ENCODE measurements at places on chromosomes 3 and 15.
A peak's percentile ranks its signal among the peaks of the same experiment; 100 is the strongest.

GRCh38 chr3:12972781-12973702 is 100.2 kb downstream of the IQSEC1 start:
- DNase-seq, result no peak

GRCh38 chr3:134373271-134374104 is 759 bp downstream of the AMOTL2 start:
- DNase-seq, result no peak

- DNase-seq, result no peak
Measured at GRCh38 chr15:72155003-72155621, 36.9 kb downstream of the SENP8 start.

DNA sequence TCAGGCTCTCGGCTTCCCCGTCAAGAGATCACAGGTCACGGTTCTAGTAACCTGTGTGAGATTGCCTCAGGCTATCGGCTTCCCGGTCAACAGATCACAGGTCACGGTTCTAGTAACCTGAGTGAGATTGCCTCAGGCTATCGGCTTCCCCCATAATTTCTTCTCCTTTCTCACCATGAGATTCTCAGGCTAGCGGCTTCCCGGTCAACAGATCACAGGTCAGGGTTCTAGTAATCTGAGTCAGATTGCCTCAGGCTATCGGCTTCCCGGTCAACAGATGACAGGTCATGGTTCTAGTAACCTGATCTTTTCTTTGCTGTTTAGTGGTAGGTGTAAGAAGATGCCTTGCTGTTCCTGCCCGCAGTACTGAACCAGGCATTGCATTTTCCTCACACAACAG is 418.2 kb upstream of the ZNF717 start:
- DNase-seq, result no peak

DNA sequence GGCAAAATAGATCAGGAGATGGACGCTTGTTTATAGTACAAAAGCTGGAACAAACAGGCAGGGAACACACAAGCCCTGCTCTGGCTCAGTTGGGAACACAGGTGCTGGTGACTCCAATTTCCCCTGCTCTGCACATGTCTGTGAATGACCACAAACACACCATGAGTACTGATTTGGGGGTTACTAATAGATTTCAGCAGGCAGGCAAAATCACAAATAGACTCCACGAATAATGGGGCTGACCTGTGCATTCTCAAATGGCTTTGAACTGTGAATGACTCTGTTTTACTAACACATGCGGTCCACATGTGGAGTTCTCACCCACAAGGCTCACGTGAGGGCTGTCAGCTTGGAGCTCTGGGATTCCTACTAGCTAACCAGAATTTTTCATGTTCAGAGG is 3.9 kb downstream of the RTP3 start:
- DNase-seq, result no peak

DNA sequence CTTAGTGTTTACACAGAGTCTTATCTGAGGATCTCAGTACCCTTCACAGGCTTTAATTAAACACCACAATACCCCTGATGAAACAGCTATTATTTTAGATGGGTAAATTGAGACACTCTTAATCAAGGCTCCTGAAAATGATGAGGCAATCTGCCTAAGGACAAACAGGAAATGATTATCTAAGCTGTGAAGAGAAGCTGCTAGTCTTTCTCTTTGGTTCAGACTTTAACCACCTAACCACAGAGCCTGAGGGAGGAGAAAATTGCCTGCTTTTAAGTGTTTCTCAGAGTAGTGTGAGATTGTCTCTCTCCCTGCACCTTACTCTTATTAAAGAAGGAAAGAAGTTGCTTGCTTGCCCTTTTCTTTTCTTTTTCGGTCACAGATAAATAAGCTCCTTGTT is 364.3 kb upstream of the ADAMTS9 start:
- DNase-seq, result no peak

GRCh38 chr15:41797201-41797944 is 23.1 kb downstream of the MAPKBP1 start:
- DNase-seq, result no peak

DNA sequence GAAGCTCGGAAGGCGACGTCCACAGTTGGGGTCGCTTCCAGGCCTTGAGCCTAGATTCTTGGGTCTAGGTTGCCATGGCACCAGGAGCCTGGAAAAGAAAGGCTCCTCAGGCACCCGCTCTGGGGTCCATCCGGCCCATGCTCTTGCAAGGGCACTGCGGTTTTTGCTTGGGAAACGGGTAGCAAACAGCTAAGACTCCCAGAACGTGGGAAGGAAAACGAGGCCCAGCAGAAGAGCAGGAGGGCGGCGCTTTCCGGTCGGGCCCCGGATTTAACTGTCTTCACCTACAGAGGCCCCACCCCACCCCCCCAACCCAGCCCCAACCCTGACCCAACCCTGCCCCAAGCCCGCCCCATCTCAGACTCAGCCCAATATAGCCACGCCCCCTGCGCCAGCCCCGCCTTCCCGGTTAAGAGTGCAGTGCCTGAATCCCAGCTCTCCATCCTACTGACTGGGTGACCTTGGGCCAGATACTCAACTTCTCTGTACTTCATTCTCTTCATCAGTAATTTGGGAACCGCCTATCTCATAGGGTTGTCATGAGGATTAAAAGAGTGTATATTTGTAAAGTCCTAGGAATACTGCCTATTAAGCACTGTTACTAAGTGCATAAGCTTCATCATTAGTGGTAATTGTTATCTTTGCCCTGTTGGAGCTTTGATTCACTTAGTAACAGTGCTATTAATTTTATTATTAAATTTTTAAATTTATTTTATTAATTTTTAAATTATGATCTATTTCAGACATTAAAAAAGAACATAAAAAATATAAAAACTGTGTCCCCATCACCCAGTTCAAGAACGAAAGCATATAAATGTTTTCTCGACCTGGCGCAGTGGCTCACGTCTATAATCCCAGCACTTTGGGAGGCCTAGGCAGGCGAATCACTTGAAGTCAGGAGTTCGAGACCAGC is 28.4 kb upstream of the SMAD6 start:
- DNase-seq, result no peak

GRCh38 chr3:11507719-11508118 is 136.0 kb downstream of the VGLL4 start:
- DNase-seq, result no peak

DNA sequence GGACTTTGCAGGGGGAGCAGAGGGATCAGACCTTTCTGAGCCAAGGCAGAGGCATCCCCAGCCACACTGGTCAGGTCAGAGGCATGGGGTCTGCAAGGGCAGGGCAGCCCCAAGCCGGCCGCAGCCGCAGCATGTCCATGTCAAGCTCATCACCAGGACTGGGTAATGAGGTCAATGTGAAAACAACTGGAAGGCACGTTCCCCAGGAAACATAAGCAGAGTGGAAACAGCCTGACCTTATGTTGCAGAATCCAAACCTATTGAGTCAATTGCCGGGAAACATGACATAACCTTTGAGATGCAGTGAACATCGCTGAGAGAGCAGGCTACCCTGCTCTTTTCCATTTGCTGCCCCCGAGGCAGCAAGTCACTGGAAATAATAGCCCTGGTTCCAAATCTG is 315.1 kb upstream of the IGF1R start:
- DNase-seq, result no peak

DNA sequence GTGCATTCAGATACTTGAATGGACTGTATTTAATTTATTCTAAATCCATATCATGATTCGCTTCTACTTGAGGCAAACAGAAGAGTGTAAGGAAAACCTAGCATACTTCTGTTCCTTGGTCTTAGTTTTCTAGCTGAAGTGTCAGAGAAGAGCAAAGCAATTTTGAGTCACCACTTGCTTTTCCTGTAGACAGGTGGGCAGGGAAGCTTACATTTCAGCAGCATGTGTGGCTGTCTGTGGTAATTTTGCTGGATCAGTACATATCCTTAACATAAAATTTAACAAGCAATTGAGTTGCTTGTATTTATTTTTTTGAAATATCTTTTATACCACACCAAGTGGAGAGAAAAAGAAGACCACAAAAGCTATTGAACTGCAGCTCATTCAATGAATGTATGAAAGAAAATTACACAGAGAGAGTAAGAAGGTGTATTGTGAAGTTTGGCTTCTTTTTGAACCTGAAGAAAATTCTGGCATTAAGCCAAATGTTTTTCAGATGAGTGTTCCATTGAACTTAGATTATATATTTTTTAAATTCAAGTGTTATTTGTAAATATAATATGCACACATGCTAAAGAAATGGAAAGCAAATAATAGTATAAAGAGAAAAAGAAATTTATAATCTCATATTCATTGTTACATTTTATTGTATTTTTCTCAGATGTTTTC is 747.6 kb downstream of the NAALADL2 start:
- DNase-seq, result no peak

DNA sequence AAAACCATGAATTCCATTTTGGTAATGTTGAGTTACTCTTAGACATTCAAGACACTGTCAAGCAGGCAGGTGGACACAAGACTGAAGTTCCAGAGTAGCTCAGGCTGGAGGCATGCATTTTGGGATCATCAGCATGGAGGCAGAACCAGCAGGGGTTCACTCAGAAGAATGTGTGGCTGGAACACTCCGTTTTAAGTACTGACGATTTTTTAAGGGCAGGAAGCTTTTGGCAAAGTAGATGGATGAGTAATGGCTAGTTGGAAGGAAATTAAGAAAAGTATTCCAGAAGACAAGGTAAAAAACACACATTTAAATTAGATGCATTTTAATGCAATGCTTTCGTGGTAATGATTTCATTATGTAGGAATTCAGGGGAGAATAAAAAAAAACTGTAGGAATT is 420.4 kb downstream of the ROBO2 start:
- no peak for DNase-seq

DNA sequence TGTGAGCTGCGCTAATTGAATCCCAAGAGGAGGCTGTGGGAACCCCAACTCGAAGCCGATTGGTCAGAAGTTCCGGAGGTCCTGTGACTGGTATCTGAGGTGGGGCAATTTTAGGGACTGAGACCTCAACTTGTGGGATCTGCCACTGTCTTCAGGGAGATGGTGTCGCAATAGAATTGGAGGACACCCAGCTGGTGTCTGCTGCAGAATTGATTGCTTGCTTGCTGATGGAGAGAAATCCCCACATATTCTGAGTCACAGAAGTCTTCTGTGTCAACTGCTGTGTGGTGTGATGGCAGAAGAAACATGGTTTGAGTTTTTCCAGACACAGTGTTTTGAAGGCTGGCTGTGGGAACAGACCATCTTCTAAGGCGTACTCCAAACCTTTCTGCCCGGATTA is 99.7 kb upstream of the PLXNA1 start:
- DNase-seq, result no peak

DNA sequence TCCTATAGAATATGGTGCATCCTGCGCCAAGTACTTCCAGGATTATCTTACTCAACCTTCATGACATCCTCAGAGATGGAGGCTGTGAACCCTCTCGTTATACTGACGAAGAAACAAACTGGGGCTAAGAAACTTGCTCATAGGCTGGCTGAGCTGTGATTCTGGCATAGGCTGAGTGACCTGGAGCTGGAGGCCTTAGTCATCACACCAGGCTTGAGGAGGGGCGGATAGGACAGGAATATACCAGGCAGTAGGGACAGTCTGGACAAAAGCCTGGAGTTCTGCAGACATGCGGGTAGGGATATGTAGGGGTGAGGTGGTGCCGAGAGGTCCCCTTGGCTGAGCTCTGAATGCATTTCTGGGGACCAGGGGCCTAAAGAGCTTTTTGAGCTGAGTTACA is 18.1 kb downstream of the HEMK1 start:
- DNase-seq, result no peak

DNA sequence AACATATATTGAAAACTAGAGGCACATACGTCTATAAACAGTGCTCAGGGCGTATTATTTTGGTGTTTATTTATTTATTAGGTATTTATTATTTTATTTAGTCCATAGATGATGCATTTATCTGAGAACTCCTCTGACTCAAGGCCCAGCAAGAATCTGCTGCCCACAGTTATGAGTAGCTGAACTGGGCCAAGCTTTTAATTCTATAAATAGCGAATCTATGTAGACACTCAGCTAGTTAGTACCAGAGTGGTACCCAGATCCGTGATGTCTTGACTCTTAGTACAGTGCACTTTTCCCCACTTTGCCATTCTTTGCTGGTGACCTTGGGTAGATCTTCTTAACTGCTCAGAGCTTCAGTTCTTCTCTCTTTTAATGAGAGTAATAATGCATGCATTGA is 370.4 kb upstream of the TPRG1 start:
- no peak for DNase-seq

GRCh38 chr3:188868803-188869202 is 303.0 kb upstream of the TPRG1 start:
- DNase-seq, result no peak

DNA sequence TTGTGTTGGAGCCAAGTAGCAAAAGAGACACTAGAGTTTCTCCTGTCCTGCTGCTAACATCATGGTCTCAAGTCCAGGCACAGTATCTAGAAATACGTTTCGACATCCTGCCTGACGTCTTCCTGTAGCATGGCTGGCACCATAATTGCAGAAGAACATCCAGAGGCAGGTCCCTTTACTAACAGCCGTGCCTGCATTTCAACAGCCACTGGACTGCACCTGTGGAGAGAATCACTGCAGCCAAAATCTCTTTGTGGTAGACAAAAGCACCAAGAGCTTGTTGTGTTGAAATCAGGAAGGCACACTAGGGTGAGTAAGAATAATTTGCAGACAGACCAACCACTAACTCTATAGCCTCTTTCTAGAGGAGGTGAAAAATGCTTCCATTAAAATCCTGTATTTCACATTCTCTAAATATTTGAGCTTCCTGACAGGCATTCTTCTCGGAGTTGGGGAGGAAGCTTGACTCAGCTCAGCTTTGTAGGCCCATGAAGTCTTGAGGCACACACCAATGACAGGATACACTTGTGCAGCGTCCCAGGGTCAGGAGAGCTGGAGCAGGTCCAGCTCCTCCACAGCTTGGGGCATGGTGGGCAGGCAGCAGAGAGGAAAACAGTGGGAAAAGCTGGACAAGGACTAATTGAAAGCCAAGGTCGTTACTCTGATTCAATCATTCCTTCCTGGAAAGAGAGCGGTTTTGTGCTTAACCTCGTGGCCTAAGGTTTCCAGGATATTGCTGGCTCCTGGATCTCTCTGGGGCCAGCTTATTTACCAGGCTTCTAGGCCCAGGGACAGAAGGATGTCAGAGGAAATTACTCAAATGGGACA is 244.9 kb downstream of the FAM43A start:
- DNase-seq, result peak; percentile 95

DNA sequence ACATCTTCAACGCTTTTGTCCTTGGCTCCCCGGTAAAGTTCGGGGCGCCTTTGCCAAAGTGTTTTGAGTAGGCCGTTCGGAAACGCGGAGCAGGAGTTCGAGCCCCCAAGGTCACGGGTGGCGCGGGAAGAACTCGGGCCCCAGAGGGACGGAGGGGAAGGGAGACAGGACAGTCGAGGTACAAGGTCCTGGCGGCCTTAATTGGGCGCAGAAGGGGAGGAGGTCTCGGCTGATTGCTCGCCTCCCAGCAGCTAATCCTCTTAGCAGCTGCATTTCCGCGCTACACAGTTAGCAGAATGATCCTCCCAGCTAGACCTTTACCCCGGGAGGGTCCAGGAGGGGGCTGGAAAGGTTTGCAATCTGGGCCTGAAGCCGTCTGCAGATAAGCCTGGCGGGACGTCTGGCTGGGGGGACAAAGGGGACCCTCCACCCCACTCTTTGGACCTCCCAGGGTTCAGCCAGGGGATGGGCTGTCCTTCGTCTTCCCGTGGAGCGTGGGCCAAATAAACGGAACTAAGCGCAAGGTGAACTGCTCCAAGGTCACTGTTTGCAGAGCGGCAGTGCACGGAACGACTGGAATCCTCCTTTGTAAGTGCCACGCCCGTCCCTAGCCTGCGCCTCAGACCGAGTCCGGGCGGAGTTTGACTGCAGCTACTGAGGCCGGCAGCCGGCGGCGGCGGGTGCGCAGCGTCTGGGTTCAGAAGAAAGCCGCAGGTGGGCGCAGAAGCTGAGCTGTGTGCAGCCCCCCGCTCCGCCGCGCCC is 7.2 kb downstream of the EOMES start:
- no peak for DNase-seq

Data from AML-193 (cell line).